DND-41 (cell line): ENCODE measurements at places on chromosomes 6 and 20.

DNA sequence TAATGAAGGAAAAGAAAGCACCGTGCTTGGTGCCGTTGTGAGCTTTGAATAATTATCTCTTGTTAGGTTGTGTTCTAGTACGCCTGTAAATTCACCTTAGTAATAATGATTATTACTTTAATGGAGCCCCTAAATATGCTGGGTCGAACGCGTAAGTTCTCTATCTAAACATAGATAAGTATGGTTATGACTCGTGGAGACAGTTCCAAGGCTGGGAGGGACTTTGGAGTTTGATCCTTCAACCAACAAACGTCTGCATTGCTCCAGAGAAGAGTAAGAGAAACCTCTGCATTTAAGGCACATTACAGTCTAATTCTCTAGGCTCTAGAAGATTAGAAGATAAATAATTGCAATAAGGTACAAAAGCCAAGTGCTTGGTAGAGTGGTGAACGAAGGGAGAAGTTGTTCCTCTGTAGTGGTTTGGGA is 514 bp downstream of the ACOT13 start:
- no peak for DNase-seq

- DNase-seq, result no peak
Observed at GRCh38 chr6:141248021-141248799, 884.5 kb upstream of the GJE1 start.

GRCh38 chr20:57417051-57417689 is 26.0 kb downstream of the RBM38 start:
- DNase-seq, result no peak

DNA sequence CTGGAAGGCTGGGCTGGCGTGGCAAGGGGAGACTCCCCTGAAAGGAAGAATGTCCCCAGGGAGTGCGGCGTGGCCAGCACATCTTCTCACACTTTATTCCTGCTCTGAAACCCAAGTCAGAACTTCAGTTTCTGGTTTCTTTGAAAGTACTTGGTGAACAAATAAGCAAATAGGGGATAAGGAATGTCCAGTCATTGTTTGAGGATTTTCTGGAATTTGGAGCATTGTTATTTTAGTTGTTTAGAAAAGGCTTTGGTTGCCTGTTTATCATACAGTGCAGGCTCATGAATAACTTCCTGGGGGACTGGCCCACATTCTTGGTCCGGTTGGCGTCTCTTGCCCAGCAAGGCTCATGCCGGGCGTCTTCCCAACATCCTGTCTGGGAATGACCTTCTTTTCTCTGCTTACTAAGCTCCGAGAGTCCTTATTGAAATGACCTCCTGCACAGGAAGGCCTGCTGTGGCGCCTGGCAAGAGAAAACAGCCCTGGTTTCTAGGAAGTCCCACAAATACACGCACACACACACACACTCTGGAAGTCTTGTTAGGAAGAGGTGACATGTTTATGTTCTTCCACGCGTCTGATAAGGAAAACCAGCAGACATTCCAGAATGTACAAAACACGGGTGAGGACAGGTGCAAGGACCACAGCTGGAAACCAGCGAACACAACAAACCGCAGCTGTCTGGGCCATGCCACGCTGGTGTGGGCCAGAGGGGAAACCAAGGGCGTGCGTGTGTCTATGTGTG is 71.9 kb downstream of the TMEM170B start:
- no peak for DNase-seq

- no peak for DNase-seq
Observed at GRCh38 chr6:122075084-122075838, 324.2 kb upstream of the HSF2 start.

- no peak for DNase-seq
Observed at GRCh38 chr20:57212534-57213276, 53.7 kb downstream of the BMP7 start.

GRCh38 chr6:127518710-127519468 is at the start of gene MTCL3:
Gene MTCL3 (minus strand): TSS chr6:127519335.
- no peak for DNase-seq

DNA sequence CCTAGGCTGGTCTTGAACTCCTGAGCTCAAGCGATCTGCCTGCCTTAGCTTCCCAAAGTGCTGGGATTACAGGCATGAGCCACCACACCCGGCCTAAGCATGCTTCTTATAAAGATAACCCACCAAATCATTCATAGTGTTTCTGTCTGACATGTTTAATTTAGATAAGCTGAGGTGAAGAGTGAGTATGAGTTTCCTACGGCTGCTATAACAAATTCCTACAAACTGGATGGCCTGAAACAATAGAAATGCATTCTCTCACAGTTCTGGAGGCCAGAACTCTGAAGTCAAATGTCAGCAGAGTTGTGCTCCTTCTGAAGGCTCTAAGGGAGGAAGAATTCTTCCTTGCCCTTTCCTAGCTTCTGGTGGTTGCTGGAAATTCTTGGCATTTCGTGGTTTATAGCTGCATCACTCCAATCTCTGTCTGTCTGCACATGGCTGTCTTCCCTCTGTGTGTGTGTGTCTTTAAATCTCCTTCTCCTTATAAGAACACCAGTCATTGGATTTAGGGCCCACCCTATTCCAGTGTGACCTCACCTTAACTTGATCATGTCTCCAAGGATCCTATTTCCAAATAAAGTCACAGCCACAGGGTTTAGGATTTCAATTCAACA is 29.9 kb downstream of the MAPK13 start:
- DNase-seq, result no peak

DNA sequence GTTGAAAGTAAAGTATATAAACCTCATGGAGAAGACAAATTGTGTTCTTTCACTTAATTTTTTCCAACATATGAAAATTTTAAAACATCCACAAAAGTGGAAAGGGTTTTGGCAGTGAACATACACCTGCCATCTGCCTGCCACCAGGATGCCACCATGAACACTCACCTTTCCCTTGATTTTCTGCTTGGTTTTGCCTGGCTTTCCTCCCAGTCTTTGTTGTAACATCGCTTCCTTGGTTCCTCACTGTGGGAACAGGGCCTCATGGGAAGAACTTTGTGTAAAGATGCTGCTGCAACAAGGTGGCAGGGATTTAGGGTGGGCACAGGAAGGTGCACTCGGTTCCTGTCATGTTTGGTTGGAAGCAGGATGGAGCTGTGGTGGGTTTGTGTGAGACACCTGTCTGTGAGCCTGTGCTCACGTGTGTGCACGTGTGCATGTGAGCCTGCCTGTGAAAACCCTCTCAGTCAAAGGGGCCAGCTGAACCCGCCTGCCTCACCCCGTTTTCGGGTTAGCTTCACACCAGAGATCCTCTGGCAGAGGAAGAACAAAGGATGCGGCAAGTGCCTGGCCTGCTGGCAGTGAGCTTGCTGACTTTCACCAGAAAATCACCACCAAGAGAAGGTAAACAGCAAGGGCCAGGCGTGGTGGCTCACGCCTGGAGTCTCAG is 11.0 kb upstream of the RBM38 start:
- DNase-seq, result no peak

DNA sequence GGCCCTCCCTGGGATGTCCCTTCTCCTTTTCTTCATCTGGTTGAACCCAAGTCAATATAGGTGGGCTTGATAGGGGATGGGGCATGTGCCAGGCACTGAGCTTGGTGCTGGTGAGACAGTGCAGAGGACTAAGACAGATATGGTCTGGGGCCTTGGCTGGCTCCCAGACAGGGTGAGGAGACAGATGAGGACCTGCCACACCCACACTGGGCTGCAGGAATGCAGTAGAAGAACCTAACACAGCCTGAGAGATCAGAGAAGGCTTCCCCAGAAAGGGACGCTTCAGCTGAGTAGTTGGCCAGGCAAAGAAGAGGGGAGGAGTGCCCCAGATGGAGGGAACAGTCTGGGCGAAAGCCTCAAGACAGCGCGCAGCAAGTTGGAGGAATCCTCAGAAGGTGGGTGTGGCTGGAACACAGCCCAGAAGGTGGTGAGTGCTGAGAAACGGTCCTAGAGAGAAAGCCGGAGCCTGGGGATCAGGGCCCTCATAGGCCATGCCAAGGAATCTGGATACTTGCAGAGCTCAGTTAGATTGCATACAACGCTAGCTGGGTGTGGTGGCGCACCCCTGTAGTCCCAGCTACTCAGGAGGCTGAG is 26.4 kb downstream of the CD40 start:
- no peak for DNase-seq

DNA sequence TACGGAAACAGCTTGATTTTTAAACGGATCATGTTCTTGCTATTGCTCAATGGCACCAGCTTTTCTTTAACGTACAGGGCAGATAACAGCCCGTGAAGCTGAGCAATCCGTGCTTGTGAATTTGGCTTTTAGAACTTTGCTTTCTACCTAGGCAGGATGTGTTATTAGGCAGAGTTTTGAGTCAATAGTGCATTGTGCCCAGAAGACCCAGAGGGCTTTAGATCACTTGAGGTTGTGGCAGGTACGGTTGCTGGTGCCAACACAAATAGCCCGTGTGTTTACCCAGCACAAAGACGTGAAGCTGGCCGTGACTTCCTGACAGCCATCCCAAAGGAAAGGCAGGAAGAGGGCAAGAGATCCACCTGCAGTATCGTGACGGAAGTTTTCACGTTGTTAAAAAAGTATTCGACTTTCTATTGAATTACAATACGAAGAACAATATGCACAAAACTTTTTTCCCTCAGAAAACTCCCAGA is 117.4 kb upstream of the FRMD1 start:
- DNase-seq, result no peak

DNA sequence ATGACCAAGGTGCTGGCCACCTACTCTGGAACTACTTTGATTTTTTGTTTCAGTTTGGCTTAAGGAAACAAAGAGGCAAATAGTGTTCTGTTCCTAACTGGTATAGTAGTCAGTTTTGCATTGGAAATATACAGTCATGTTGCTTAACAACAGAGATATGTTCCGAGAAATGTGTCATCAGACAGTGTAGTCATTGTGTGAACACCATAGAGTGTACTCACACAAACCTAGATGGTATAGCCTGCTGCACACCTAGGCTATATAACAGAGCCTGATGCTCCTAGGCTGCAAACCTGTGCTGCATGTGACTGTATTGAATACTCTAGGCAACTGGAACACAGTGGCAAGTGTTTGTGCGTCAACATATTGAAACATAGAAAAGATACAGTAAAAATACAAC is 80.4 kb downstream of the ARID1B start:
- no peak for DNase-seq

DNA sequence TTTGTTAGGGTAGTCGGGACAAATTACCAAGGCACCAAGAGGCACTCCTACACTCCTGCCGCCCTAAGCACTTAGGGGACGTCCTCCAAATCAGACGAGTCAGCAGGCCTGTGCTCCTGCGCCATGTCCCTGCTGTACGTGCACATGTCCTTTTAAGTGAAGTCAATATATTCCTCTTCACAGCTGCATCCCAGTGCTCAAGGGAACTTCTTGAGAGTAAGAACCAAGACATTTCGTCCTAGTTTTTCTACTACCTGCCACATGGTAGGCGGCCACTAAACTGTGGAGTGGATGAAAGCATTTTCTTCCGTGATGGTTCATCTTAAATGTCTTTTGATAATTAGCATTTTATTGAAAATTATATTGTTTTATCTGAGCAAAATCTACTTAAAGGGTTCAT is 100.7 kb downstream of the RPP40 start:
- no peak for DNase-seq

DNA sequence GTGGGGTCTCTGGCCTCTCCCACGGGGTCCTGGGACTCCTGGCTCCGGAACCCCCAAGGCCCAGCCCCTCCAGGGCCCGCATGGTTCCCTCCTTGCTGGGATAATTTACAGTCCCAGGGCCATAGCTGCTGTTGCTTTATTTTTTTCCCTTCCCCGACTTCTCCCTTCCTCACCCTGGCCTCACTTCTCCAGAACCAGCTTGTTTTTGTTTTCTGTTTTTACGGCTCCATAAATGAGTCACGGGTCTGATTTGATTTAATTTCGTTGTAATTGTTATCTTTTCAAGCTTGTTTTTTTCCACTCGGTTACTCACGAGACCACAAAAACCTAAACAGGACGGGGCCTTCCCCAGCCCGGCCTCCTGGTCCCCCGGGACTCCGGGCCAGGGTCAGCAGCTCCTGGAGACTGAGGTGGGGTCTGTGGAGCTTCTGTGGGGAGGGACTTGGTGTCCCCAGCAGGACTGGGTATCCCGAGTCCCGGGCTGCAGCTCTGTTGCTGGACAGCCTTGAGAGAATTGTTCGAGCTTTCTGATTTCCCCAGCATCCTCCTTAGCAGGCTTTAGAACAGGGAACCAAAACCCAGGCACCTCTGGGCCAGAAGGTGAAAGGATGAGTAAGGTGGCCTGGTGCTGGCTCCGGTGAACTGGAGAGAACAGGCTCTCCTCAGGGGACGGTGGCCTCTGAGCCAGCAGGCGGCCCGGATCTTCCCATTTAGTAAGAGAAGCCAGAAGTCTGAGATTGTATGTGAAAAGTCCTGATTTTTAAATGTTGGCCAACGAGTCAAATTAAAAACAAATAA is 94.9 kb downstream of the CEBPB start:
- DNase-seq, result no peak

DNA sequence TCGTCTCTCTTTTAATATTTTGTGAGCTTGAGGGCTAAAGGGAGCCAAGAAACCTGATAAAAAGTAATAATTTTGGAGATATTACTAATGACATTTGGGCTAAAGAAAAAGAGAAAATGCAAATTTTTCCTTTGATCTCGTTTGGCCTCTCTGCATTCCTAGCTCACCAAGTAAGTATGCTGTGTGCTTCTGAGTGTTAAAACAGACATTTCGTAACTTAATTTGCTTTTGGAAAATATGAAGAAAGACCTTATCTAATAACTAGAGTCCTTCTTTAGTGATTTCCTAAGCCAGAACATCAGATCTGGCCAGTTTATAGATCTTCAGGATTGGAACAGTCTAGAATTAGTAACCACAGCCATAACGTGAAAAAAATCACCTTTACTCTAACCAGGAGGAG is 872.9 kb upstream of the SLC35B3 start:
- no peak for DNase-seq

DNA sequence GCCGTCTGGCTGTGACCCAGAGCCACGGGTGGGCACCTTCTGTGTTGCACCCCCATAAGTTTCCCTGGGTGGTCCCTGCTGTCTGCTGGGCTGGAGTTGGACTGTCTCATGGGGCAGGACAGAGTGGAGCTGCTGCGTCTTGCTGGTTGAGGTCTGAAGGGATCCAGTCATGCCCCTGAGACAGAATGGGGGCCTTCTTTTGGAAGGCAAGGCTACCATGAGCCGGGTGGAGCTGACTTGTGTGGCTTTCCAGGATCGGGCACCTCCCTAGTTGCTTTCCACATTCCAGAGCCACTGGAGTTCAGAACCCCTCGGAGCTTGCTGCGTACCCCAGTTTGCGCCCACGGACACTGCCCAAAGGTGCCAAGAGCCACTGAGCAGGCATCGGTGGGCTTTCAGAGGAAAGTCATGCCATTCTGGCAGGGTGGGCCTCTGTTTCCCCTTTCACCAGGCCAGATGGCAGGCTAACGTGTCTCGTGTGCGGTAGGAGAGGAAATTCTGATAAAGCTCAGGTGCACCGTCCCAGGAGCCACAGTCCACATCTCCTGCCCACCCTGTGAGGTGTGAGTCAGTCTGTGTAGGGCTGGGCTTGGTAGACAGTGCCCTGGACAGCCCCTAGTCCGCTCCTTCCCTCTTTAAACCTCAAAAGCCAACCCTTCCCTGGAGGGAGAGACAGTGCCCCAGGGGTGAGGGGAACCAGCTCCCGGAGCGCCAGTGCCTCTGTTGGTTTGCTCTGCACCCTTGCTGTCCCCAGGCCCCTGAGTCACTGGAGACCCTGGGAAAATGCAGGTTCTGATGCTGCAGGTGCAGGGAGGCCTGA is 125.3 kb downstream of the SYCP2 start:
- DNase-seq, result no peak
